ENCODE measurements at places on chromosomes 2 and 18. TPM values are rescaled to one million over a fixed set of nuclear protein-coding genes. Genes with fewer than 3 reads are reported as not detected.

The TNFAIP6 gene
- 2.9 TPM for total RNA-seq

The REL gene
- 5.3 TPM for total RNA-seq

The CCDC150 gene
- total RNA-seq = 0.89 TPM

The PARD6G gene
- total RNA-seq = 2.1 TPM

The AMER3 gene
- total RNA-seq = not detected

The CHST9 gene
- total RNA-seq = 8.3 TPM

The SERPINB11 gene
- total RNA-seq = not detected

The MOGAT1 gene
- total RNA-seq = 0.38 TPM

The LINC00305 gene
- total RNA-seq = not detected

The VIL1 gene
- total RNA-seq = not detected

The MGAT5 gene
- 92.3 TPM for total RNA-seq

The MYL1 gene
- total RNA-seq = not detected

The SERPINB10 gene
- total RNA-seq = not detected

The SCG2 gene
- not detected for total RNA-seq

The ERMN gene
- not detected for total RNA-seq

The KCNJ3 gene
- total RNA-seq = 2.6 TPM

The EVA1A gene
- total RNA-seq = 0.84 TPM

The SRBD1 gene
- 7.7 TPM for total RNA-seq

The ABCG8 gene
- 0.32 TPM for total RNA-seq

The CPSF3 gene
- total RNA-seq = 16.5 TPM

The ERFE gene
- 0.51 TPM for total RNA-seq

The AQP12B gene
- total RNA-seq = not detected

The SNORC gene
- 0.46 TPM for total RNA-seq

The IFIH1 gene
- 6.0 TPM for total RNA-seq

The DNAH7 gene
- 0.05 TPM for total RNA-seq

The NR4A2 gene
- total RNA-seq = 1.6 TPM

The SERPINB3 gene
- not detected for total RNA-seq

The PXDN gene
- total RNA-seq = 19.7 TPM

The UGT1A7 gene
- total RNA-seq = not detected

The DNAH6 gene
- total RNA-seq = 0.05 TPM

The SFT2D3 gene
- 3.1 TPM for total RNA-seq

The SERPINB5 gene
- not detected for total RNA-seq

The EML6 gene
- 0.16 TPM for total RNA-seq

The B3GNT7 gene
- 9.1 TPM for total RNA-seq

The EMILIN2 gene
- 24.6 TPM for total RNA-seq

The SCN9A gene
- 1.8 TPM for total RNA-seq

Measured in Right ventricle myocardium inferior (tissue), 1 donor.